ENCODE measurements at places on chromosomes 13 and 19.

DNA sequence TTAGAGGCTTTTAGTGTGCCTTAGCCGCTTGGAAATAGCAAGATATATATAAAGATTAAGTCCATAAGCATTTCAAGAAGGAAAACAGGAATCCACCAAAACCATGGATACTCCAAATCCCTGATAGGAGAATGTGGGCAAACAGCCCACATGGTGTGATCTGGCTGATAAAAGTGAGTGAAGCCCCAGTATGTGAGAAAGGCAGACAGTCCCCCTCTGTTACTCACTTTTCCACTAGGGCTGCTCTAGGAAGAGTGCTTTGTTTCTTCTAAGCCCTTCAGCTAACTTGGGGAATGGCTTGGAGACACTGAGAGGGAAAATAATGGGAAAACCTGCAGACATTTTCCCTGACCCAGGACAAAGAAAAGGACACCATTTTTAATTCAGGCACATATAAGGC is 802.3 kb upstream of the PRR20A start:
- no peak for DNase-seq

DNA sequence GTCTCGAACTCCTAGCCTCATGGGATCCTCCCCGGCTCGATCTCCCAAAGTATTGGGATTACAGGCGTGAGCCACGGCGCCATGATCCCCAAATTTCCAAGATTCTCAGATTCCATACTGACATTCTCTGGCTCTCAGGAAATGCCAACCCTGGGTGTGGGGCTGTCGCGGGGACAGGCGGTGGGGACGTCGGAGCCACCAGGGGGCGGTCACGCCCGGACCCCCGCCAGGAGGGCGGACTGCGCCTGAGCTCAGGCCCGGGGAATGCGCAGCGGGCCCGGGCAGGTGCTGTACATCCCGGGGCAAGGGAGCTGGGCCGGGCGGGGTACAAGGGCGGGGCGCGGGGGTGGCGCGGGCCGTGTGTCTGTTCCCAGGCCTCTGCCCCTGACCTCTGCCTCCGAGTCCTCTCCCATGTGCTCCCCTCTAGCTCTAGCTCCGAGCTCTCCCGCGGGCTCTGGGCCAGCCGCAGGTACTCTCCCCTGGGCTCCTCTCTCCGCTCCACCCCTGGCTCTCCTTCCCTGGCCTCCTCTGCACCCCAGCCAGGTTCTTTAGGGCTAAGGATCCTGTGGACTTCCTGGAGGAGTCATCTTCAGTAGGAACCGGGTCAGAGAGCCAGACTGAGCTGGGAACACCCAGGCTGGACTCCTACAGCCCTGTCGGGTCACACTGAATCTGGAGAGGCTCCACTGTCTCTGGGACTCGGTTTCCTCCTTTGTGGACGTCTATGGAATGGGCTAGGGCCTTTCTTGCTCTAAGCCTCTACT is 2.4 kb downstream of the PPP1R13L start:
- DNase-seq, result no peak

- DNase-seq, result no peak
These were observed 86.7 kb downstream of the FNDC3A start for GRCh38 chr13:49062297-49062896.

DNA sequence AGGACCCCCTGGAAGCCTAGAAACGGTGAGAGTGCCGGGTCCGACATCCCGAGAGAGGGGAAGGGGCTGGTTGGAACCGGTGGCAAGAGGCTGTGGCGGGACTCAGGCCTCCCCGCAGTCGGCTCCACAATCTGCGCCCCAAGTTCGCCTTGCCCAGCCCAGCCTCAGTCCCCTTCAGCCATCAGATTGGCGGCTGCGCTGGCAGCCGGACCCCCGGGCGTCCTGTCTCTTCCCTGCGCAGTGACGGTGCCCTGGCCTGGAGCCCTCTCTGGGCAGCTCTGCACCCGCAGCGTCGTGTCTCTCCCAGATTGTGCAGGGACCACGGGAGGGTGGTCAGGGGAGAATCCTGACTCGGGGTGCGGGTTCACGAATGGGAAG is 315 bp downstream of the ZNF492 start:
- no peak for DNase-seq

DNA sequence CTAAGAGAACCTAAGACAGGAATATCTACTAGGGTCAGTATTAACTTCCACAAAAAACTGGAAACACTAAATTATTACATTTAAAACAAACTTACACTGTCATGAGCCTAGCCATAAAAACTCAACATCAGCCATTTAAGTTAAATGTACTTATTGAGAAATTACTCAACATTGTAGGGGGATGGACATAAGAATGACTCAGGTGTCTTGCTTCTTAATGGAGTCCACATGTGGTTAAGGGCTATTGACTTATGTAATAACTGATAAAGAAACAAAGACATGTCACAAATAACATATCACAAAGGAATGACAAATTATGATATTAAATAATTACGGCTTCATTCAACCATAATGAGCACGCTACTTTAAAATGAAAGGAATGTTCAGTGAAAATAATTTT is 36.2 kb downstream of the CLDN10 start:
- peak; percentile 75 for DNase-seq

- DNase-seq, result peak; percentile 72
These were observed 18.8 kb downstream of the SMG9 start for GRCh38 chr19:43735957-43736356.

DNA sequence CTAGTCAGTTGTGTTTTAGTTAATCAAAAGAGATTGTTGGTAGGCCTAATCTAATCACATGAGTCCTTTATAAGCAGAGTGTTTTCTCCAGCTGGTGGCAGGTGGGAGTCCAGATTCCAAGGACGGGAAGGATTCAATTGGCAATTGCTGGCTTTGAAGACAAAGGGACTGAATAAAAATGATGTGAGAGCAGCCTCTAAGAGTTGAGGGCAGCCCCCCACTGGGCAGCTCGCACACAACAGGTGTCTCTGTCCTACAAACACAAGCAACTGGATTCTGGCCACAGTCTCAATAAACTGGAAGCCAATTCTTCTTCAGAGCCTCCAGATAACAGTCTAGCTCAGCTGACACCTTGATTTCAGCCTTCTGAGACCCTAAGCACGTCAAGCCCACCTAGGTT is 915.2 kb downstream of the PCDH9 start:
- DNase-seq, result no peak

DNA sequence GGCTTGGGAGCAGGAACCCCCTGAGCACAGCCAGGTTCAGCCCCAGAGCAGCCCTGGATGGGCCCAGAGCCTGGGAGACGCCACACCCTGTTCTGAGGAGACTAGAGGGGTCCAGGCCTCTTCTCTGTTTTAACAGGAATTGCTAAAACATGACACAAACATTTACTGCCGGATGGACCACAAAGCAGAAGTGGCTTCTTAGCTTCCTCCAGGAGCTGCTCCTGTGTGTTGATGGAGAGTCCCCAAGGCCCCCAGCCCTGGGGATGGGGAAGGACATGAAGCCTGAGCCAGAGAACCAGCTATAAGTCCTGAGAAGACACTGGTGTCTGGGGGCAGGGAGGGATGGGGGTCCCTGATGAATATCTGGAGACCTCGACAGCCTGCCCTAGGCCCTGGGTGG is 14.6 kb downstream of the CEACAM3 start:
- no peak for DNase-seq

- peak; percentile 11 for DNase-seq
These were observed 62.3 kb downstream of the ZNF627 start for GRCh38 chr19:11659612-11660011.

DNA sequence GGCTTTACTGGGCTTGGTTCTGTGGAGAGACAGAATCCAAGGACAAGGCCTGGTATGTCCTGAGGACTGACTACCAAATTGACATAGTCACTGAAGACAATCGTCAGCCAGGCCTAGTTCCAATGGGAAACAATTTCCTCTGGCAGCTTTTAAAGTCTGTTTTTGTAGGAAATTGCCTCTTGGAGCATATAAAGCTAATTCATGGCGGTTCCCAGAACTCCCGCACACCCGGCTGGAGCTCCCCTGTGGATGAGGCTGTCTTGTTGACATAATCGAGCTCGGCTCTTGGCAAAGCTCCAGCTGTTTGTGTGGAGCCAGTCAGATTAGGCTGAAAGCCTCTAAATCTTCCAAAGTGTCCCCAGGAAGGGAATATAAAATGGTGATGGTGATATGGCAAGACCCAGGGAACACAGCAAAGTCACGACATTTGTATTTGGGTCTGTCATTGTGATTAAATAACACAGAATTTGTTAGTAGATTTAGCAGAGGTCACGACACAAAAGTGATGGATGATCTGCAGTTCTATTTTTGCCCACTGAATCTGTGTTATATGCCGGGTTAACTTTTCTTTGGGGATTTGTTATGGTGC is 395.0 kb downstream of the PCDH9 start:
- DNase-seq, result peak; percentile 54

GRCh38 chr19:44767295-44768180 is 10.2 kb upstream of the CBLC start:
- DNase-seq, result no peak

DNA sequence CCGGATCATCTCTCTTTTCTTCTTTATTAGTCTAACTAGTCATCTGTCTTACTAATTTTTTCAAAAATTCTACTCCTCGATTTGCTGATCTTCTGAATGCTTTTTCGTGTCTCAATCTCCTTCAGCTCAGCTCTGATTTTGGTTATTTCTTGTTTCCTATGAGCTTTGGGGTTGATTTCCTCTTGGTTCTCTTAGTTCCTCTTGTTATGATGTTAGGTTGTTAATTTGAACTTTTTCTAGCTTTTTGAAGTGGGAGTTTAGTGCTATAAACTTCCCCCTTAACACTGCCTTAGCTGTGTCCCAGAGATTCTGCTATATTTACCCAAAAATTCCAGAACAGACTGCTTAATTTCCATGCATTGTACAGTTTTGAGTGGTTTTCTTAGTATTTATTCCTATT is 3.4 kb downstream of the FCAR start:
- DNase-seq, result no peak

- DNase-seq, result no peak
These were observed 1941.6 kb upstream of the PRR20A start for GRCh38 chr13:55199134-55199533.

DNA sequence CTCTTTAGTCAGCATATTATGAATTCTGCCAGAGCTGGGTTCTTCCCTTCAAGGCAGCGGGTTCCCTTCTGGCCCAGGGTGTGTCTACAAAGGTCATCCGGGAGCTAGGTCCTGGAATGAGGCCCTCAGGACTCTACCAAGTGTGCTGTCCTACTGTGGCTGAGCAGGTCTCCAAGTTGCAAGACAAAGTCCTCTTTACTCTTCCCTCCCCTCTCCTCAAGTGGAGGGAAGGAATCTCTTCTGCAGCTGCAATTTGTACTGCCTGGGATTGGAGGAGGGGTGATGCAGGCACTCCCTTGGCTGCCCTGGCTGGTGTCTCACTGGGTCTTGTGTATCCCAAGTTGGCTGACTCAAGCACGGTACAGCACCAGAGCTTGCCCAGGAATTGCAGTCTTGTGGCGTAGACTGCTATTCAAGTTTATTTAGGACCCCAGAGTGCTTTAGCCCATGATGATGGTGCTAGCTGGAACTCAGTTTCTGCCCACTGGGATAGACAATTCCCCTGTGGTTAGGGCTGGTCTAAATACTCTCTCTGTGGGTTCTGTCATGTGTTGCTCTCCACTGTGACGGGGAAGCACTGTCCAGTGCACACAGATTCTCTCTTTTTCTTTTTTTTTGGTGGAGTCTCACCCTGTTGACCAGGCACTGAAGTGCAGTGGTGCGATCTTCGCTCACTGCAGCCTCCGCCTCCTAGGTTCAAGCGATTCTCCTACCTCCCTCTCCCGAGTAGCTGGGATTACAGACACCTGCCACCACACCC is 28.5 kb downstream of the RFC3 start:
- DNase-seq, result no peak

- no peak for DNase-seq
These were observed 252.8 kb downstream of the SHISA2 start for GRCh38 chr13:25798998-25799397.

- DNase-seq, result no peak
These were observed 6.4 kb downstream of the TLE5 start for GRCh38 chr19:3055741-3056416.

DNA sequence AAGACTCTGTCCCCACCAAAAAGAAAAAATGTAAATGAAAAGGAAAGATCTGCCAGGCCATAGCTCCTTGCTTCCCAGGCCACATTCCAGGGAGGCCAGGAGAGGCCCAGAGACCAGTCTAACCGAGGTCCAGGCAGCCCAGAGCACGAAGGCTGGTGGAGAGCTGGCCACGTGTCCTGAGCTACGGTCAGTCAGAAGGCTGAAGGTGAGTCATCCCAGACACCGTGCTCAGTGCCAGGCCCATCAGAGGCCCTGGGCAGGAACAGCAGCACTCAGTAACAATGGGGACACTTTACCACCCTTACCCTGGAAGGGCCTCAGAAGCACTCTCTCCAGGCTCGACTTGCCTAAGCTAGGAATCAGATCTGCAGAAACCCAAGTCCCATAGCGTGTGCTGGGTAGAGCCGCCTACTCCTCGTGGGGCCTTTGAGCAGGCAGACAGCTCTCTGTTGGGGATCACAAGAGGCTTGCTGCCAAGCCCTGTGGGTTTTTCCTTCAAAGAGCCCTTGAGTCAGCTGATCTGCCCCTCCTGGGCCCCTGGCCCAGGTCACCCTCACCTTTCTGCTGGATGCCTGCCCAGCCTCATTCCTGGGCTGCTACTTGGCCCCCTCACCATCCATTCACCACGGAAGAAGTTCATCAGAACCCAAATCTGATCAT is 11.6 kb upstream of the DNMT1 start:
- DNase-seq, result peak; percentile 74

GRCh38 chr13:109144693-109145437 is 515.5 kb downstream of the MYO16 start:
- peak; percentile 46 for DNase-seq

DNA sequence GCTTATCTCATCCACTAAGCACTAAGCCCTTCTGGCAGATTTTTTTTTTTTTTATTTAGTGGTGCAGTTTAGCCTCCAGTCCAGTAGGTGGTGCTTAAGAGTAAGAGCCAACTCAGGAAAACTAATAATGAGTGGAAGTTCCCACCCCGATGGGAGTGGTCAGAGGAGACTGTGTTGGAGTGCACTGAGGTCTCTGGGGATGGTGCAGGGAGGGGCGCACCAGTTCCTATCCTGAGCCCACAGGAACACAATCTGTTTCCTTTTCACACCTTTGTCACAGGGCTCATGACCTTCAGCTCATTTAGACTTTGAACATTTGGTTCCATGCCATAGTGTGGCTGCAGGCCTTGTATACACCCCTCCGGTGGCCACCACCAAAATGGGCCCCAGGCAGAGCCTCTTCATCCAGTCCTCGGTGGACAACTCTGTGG is 367.4 kb downstream of the SPRY2 start:
- peak; percentile 21 for DNase-seq

- no peak for DNase-seq
These were observed 28.1 kb downstream of the MPHOSPH8 start for GRCh38 chr13:19661561-19661960.
